Activated T-helper 1 cell treated with anti-CD3 and anti-CD28 coated beads, Interleukin-2, amount 50 U/mL, for 16 hours (primary cell): ENCODE measurements at places on chromosomes 13 and 19.
A peak's percentile ranks its signal among the peaks of the same experiment; 100 is the strongest.

- no peak for DNase-seq
Measured at GRCh38 chr19:50320596-50320995, 8.6 kb downstream of the KCNC3 start.

GRCh38 chr19:53880711-53881481 lies 1.1 kb upstream of the PRKCG start:
- DNase-seq = no peak

GRCh38 chr13:72437458-72437857 lies 290.0 kb downstream of the MZT1 start:
- no peak for DNase-seq

DNA sequence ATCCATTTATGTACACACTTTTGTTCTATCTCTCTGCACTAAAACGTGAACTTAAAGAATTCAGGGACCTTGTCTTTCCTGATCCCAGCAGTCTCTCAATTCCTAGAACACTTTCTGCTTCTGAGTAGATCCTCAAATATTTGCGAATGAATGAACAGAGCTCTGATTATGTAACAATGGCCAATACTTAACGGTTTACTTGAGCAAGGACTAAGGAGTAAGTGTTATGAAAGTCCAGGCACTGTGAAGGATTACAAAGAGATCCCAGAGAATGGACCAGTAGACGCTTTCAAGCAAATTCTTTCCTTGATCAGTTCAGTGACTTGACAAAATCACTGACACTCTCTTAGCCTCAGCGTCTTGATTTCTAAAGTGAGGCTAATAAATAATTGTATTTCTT lies 514.5 kb upstream of the KLHL1 start:
- DNase-seq = no peak

DNA sequence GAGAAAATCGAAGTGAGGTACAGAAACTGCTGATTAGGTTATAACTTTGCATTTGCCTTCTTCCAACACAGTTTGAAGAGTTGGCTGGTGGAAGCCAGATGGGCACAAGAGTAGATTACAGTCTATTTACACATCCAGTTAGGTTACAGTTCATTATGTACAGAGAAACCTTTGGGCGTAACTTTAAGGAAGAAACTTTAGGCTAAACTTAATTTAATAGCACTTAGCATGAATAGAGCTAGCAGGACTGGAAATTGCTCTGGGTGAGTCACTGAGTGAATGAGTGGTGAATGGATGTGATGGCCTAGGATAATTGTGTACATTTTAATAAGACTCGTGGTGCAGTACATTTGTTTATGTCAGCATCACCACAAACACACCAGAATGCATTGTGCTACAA lies 62.9 kb upstream of the KLHL1 start:
- DNase-seq = no peak

DNA sequence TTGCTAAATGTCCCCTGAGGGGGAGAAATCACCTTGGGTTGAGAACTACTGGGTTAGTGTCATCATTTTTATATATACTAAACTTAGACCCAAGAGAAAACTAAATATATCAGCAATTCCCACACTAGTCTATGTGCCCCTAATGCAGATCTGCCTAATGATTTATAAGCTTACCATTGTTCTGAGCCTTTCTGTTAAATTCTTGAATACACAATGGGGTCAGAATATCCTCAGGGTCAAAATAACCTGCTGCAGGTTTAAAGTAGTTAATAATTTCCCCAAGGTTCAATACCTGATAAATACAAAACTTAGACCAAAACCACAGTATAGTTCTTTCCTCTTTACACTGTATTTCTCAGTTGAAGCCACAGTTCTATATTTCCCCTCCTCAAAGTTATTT lies 4.6 kb downstream of the VWA8 start:
- no peak for DNase-seq

- no peak for DNase-seq
Measured at GRCh38 chr19:12647490-12648071, 19.0 kb downstream of the MAN2B1 start.

DNA sequence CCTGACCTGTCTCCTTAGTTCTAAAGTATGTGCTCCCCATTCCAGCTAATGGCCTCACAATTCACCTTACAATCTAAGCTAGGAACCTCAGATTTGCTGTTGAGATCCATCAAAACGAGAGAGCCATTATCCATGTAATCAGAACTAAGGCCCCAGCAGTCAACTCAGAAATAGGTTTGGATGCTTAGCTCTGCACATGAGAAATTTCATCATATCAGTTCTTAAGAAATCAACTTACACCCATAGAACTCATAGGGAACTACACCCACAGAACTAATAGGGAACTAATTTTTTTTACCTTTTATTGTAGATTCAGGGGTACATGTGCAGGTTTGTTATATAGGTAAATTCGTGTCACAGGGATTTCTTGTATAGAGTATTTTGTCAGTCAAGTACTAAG lies 28.7 kb downstream of the CYSLTR2 start:
- no peak for DNase-seq

GRCh38 chr19:4781801-4782200 lies 9.7 kb upstream of the FEM1A start:
- DNase-seq = no peak

DNA sequence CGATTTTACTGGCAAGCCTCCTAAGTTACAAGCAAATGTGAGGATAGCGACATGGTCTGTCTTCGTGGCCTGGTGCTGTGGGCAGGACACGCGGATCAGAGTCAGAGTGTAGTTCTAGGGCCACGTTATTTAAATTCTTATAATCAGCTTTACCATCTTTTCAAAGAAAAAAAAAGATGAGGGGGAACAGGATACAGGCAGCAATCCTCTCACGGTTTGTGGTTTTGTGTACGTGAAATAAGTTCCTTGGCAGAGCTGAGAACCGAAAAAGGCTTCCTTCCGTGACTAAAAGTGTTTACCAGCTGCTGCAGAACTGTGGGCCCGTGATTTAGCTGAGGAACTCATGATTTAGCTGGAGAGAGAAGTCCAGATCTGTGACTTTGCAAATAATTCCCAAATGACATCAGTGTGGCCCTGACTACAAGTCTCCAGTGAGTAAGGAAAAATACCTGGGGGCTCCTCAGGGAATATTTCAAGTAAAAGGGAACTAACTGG lies 27.2 kb downstream of the RCBTB2 start:
- DNase-seq = peak; percentile 23

DNA sequence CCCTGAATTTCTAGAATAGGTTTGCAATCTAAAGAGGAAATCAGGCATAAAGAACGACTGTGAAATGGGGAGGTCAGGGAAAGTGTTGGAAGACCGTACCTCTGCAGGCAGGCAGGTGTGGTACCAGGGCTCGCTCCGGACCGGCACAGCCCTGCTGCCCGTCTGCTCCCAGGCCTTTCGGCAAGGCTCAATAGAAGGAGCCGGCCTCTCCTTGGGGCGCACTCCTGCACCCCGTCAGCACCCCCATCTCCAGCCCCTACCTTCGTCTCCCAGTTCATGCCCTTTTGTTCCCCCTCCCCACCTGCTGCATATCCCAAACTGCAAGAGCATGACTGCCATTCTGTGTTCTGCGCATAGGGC lies 139.8 kb upstream of the SOX1 start:
- no peak for DNase-seq
